ENCODE measurements at places on chromosomes 3 and 15.
A peak's percentile ranks its signal among the peaks of the same experiment; 100 is the strongest.

GRCh38 chr3:27275441-27275990, 93.7 kb downstream of the NEK10 start:
- DNase-seq, result no peak

DNA sequence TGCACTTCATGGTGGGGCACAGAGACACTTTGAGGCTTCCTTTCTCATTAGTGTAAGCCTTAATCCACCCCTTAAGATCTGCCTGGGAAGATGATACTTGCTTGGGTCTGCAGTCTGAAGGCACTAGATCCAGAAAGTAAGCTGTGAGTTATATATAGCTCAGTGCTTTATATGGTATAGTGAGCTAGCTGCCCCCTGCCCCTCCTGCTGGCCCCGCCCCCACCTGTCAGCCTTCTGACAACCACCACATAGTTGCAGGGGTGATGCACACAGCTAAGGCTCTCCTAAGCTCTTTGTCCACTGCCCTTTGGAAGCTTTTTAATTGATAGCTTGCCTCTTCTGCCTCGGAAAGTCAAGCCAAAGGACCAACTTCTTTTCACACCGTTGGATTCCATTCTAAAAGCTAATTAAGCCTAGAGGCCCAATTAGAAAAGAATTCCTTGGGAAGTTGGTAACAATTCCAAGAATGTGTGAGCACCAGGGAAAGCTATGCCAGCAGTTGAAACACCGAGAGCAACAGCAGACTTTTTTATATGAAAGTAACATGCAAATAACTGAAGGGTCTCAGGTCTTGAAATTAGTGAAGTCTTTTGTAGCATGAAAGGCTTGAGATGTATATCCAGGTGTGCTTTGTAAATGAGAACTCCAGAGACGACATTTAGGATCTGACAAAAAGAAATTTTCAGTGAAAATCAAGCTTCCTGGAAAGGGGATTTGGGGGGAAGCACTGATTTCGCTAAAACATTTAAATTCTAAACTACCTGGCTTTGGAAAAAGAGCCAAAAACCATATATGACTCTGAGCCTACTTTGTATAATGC, 2.3 kb downstream of the TPM1 start:
- no peak for DNase-seq

DNA sequence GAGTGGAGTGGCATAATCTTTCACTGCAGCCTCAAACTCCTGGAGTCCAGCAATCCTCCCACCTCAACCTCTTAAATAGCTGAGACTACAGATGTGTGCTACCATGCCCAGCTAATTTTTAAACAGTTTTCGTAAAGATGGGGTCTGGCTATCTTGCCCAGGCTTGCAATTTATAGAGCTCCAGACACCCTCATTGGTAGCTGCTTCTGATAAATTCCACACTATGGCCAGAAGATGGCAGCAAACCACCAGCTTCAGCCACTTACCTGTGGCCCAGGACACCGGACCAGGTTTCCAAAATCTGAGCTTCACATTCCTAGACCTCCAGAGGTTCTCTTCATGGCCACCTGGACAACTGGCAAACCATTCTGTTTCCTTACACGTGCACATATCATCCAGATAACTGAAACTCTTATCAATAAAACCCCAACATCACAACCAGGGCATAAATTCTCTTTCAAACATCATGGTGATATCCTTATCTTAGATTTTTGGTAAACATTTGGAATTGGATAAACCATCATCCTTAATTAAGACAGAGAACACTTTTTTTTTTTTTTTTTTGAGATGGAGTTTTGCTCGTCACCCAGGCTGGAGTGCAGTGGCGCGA, 28.9 kb downstream of the FBXW12 start:
- DNase-seq, result no peak

- no peak for DNase-seq
Observed at GRCh38 chr3:27224197-27224596, 145.0 kb downstream of the NEK10 start.

DNA sequence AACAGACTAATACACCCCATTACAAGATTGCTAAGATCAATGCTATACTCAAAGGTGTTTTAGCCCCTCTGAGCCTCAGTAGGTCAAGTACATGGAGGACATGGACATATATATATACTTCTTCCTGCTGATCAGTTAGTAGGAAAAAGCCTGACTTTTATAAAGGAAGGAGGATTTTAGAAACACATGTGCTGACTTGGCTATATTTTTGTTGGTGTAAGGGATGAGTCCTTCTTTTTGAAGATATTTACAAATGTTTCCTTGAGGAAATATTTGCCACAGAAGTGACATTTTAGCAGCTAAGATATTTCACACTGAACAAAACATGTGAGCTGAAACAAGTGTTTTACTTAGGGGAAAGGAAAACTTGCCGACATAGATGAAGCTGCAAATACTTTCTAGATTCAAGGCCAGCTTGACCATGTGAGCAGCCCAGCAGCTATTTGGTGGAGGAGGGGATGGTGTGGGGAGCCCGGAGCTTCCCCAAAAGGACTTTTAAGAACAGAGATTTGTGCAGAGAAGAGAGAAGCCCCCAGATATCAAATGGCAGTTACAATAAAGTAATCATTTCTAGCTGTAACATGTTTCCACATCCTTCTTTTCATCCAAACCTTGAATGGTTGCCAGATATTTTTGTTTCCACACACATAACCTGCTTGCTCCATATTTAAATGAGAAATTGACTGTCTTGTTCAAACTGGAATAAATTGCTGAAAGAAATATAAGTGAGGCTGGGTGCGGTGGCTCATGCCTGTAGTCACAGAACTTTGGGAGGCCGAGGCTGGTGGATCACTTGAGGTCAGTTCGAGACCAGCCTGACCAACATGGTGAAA, 111.7 kb upstream of the NR2F2 start:
- no peak for DNase-seq

DNA sequence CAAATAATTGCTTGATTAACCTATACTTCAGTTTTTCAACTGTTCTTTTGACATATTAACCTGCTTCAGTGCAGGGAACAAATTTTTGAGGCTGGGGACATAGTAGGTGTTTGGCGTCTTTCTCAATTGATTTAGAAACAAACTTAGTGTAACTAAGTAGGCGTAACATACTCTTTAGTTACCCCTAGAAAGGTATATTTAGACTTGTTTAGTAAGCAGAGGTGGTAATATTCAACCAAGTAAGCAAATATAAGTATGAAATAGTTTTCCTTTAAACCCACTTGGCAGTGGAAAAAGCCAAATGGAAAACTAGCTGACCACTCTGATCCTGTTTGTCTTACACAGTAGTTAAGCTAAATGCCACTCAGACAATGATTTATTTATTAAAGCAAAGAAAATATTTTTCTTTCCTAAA, 113.2 kb downstream of the MBNL1 start:
- DNase-seq, result no peak

GRCh38 chr3:159765030-159765859, 223.4 kb upstream of the IL12A start:
- DNase-seq, result peak; percentile 98

DNA sequence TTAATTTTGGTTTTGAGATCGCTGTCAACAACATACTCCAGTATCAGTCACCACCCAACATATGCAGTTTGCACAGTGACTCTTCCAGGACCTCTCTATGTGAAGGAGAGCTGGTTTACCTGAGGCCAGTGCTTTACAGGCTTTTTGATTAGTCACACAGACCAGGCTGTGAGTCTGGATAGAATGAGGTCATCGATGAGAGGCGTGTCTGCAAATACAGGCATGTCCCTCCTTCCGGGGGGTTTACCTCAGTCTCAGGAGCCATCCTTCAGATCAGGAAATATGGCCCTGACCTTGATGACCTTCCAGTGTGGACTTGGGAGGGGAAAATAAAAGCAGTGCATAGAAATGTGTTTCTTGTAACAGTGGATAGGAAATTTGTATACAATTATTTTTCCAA, 46.9 kb downstream of the KBTBD12 start:
- no peak for DNase-seq

DNA sequence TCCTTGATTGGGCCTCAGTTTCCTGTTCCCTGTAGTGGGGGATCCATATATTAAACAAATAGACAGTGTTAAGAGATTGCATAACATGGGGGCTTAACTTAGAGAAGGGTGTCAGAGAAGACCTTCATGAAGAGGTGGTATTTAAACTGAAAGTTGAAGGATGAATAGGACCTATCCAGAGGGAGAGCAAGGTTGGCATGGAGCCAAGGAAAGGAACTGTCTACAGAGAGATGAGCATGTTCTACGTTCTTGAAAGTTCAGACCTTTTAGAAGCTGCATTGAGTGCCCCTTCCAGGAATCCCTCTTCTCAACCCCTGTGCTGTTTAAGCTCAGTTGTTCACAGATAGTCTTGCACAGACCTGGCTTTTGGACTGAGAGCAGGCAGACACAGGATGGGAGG, 2.4 kb downstream of the HTD2 start:
- no peak for DNase-seq

DNA sequence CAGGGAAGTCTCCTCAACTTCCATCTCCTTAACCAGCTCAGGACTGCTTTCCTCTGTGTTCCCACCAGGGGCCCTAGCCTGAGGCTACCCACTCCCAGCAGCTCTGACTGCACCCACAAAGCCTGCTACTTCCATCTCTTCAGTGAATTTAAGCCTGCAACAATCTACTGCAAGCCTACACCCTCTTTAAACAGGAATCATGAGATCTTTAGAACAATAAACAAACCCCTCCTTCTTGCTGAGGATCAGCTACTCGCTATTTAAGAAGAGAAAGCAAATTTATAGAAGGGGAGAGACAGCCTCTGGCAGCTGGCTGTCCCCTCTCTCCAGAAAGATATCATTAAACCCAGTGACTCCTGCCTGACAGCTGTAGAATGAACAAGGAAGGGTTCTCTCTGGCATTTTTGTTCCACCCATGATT, 51.9 kb downstream of the ARHGAP31 start:
- no peak for DNase-seq

GRCh38 chr3:124639406-124640237, 90.6 kb upstream of the UMPS start:
- DNase-seq, result no peak

DNA sequence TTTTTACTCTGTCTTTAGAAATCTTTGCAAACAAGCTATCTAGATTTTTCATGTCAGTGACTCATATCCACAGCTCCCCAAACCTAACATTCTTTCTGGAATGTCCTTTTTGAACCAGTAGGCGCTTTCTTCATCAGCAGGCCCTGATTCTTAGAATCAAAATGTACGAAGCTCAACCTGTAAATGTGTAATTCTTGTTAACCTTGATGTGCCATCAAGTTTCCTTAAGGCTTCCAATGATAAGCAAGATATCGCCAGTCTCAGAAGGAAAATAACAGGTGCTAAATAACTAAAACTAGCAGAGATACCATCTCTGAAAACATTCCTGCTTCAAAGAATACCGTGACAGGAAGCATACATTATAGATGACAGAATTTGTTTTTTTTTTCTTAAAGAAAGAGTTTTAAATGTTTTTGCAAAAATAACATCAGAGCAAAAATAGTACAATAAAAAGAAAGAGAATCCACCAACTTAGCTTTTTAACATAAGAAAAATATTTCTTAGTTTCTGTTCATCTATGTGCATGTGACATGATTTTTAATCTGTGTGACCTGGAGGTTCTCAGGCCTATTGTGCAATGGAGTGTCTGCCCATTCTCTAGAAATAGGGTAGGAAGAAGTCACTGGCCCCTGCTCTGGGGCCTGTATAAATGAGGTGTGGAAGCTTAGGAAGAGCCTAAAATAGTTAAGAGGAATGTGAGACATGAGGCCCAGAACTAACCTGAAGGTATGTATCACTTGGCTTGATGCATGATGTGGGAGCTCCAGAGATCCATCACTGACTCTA, 14.7 kb upstream of the SECISBP2L start:
- no peak for DNase-seq

DNA sequence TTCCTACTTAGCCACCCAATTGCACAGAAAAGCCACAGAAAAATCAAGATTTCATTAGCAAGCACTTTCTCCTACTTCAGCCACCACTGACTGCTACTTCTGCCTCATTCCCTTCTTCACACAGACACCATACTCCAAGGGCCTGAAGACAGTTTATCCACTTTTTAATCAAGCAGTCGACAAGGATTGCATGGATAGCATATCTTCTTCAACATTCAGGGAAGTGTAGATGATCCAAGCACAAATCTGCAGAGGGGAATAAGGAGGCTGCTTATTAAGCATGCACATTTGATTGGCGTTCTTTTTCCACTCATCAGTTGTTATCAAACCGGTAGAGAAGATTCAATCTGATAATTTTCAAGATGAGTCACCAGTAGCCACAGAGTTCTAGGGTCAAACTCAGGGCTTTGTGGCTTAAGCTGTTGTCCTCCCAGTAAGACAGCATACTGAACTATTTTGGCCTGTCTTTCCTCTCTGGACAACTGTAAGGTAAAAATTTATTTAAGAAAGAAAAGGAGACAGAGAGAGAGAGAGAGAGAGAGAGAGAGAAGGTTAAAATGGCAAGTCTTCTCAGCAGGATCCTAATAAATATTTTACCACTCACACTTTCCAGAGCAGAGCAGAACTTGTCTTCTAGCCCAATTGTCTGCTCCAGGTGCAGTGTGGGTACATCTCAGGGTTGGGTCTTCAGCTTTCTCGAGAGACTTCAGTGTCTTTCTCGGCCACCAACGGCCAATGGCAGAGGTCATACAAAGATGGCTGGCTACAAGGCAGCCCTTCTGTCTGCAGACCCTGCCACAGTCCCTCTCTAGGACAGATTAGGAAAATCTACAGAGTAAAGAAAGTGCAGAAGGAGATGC, 80.6 kb upstream of the BHLHE40 start:
- no peak for DNase-seq

GRCh38 chr3:52240059-52240885, 1.3 kb upstream of the TWF2 start:
- DNase-seq, result no peak

- DNase-seq, result no peak
Observed at GRCh38 chr15:43648649-43649429, at the start of gene CATSPER2. Gene CATSPER2, minus strand, starts transcription at chr15:43648844. Its CDS starts 783 bp downstream, at chr15:43648061.

DNA sequence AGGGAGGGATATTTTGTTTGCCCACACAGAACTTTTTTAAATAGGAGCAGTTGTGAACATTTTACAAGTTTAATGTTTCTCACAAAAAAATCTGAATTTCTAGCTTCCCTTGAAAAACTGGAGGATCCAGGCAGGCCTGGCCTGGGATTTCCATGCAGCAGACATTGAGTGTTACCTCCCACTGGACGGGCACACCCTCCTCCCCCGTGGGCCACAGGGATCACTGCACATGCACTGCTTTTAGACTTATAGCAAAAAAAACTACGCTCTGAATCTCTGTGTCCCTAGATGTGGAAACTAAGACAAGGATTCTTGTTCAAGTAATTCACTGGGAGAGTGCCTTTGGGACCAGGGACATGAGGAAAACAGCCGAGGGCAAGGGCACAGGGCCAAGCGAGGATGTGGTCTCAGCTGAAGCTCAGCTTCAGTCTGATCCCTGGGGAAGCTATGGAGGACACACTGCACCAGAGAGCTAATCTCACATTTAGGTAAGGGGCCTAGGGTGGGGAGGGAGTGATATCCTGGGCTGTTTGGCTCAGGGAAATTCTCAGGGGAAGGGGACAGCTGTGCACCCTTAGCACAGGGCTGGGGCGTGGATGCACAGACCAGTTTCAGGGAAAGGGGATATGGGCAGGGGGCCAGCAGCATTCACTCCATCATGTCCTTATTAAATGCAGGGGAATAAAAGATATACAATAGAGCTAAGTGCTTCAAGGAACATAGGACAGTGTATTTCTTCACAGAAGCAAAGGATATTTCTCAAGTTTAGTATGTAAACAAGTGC, 46.0 kb downstream of the FSIP1 start:
- DNase-seq, result no peak

GRCh38 chr3:171026597-171027293, at the start of gene SLC2A2:
Gene SLC2A2, minus strand, starts transcription at chr3:171026720. Its CDS starts 50 bp downstream, at chr3:171026670.
- DNase-seq, result no peak

GRCh38 chr3:103075282-103075681, 640.5 kb downstream of the ZPLD1 start:
- no peak for DNase-seq

GRCh38 chr3:159964166-159964973, 24.3 kb upstream of the IL12A start:
- DNase-seq, result no peak

Data from ascending aorta (tissue), 2 donors.